ENCODE measurements at places on chromosomes 3 and 15.
A peak's percentile ranks its signal among the peaks of the same experiment; 100 is the strongest.

DNA sequence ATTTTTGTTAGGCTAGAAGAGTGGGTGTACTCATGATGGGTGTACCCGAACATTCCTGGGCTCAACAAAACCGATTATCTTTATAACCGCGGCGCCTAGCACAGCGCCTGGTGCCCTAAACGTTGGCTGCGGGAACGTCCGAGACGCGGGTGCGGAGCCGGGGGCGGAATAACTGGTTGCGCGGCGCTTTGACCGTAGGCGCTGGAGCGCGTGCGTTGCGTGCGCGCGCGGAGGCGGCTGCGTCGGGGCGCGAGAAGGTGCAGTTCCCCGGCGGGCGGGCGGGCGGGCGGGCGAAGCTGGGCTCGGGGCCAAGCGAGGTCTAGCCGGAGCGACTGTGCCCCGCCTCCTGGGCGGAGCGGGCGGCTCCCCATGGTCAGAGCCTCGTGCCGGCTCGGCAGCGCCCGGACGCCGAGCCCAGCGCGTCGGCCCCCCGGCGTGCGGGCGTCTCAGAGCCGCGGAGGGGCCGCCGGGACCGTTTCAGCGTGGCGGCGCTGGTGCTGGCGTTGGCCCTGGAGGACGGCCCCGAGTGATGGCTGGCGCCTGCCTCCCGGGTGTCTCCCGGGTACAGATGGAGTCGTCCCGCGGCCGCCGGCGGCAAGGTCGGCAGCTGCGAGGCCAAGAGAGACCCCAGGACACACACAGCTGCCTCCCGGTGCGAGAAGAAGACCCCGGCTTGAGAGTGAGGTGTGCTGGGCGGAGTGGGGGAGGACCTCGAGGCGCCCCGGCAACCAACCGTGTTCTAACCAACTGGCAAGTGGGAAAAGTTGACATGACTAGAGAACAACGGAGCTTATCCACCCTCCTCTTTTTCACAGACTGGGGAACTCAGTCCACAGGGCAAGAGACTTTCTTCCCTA lies at the start of gene PLAAT1:
Gene PLAAT1, plus strand, starts transcription at position 373 of the 857 bp plus-strand sequence. CDS start 14,429 bp downstream, outside the sequence.
- peak; percentile 81 for DNase-seq

- no peak for DNase-seq
These were observed 134.0 kb downstream of the MFSD1 start for GRCh38 chr3:158935846-158936245.

DNA sequence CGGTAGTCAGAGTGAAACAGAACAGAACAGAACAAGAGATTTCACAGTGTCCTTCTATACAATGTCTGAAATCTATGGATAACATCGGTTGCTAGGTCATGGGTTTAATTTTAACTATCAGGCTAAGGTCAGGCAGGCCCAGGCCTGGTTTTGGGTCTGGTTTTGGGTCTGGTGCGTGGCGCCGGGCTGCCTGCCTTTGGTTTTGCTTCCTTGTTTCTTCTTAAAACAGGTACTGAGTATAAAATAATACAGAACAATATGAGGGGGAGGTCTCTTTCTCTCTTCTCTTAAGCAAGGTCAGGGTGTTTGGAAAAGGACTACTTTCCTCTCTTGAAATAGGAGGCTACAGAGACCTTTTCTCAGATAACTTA lies 1.4 kb downstream of the AEN start:
- no peak for DNase-seq

- DNase-seq: no peak
These were observed 81.6 kb downstream of the GABRB3 start for GRCh38 chr15:26691249-26691648.

DNA sequence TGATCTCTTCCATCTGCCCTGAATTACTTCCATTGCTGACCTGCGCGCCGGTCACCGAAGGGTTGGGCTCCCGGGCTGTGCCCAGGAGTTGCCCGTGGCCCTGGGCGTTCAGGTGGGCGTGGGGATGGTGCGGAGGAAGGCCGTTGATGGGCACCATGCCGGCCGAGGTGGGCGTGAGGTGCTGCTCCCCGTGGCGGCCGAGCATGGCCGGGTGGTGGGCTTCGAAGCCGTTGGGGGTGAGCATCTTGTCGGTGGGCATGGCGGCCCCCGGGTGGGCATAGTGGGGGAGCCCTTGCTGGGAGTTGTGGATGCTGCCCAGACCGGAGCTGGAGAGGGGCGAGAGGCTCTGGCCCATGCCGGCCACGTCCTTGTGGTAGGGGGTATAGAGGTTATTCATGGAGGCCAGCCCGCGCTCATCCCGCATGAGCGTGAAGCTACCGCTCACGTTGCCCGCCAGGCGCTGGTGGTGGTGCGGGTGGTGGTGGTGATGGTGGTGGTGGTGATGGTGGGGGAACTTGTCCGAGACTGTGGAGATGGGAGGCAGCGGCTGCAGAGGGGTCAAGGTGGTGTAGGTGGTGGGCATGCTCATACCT lies 1.0 kb downstream of the ONECUT1 start:
- no peak for DNase-seq

DNA sequence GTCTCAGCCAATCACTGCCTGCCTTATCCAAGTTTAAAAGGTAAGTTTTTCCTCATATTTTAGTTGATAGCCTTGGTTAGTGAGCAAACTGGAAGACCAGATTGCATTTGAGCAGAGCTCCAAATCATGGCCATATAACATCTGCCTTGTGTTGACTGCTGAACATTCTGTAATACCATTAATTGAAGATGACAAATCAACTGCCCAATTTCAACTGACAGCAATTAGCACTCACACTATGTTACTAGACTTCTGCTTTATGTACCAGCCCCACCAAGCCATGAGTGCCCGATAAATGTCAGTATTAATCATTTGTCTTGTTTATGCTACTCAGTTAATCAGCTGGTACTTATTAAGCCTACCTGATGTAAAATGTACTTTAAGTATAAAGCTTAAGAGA lies 83.1 kb downstream of the CGGBP1 start:
- no peak for DNase-seq

GRCh38 chr3:42780892-42781700 lies 8.0 kb upstream of the CCDC13 start:
- DNase-seq: no peak
